ENCODE measurements at places on chromosomes 1 and 21.

DNA sequence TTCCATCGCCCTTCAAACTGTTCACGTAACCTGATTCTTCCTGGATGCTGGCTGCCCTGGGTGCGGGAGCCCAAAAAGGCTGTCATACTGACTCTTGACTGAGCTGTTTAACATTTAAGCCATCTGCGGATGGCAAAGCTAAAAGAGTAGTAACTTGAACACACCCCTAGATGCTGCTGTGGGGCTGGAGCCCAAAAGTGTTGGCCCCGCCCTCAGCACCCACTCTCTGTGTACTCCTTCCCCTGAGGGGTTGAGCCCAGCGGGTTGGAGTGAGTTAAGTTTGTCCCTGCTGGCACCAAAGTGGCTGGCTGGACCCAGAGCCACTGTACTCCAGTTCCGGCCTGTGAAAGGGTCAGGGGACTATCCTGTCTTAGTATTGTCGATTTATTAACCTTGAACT, 640.6 kb downstream of the PTPRU start:
- no peak for DNase-seq

- DNase-seq, result no peak
These were observed 232.6 kb upstream of the C1orf174 start for GRCh38 chr1:4132352-4133296.

- no peak for DNase-seq
These were observed 15.4 kb upstream of the OPRD1 start for GRCh38 chr1:28796352-28797211.

GRCh38 chr1:227215863-227216510, 102.3 kb downstream of the CDC42BPA start:
- no peak for DNase-seq

GRCh38 chr1:10209590-10209904, 823 bp upstream of the KIF1B start:
- DNase-seq, result no peak

DNA sequence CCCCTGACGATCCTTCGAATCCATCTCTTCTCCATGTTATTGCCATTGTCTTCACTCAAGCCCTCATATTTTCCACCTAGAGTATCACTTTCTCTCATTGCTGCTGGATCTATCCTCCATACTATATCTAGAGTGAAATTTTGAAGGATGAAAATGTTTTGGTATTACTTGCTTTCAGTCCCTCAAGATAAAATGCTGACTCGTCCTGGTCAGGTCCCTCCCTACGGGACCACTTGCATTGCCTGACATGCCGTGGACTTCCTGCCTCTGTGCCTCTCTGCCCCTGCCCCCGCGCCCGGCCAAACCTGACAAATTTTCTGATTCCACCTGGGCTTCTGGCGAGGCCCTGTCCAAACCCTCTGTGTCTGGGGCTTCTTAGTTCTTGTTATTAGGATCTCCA, 23.6 kb downstream of the SPATA46 start:
- DNase-seq, result no peak

DNA sequence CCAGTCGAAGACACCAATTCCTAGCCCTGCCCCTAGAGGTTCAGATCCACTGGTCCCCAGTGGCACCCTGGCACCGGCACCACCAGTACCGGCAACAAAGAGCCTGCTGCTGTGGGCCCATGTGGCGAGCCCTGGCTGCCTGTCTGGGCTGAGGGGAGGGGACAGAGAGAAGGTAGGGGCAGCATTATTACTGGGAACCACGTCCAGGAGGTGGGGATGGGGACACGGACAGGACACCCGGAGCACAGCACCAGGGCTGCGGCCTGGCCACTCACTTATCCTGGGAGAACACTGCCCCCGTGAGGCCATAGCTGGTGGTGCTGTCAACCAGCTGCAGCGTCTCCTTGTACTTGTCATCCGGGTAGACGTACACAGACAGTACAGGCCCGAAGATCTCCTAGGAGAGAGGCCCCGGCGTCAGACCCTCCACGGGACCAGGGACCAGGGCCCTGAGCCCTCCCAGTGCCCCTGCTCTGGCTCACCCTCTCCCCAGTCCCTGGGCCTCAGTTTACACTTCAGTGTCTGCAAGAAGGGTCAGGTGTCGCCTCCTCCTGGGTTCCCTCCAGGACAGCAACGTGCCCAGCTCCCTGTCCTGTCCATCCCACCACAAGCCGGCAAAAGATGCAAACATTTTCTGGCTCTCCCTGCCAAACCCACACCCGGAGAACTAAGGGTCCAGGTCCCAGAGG, 15.8 kb upstream of the TAS1R2 start:
- DNase-seq, result peak; percentile 26

DNA sequence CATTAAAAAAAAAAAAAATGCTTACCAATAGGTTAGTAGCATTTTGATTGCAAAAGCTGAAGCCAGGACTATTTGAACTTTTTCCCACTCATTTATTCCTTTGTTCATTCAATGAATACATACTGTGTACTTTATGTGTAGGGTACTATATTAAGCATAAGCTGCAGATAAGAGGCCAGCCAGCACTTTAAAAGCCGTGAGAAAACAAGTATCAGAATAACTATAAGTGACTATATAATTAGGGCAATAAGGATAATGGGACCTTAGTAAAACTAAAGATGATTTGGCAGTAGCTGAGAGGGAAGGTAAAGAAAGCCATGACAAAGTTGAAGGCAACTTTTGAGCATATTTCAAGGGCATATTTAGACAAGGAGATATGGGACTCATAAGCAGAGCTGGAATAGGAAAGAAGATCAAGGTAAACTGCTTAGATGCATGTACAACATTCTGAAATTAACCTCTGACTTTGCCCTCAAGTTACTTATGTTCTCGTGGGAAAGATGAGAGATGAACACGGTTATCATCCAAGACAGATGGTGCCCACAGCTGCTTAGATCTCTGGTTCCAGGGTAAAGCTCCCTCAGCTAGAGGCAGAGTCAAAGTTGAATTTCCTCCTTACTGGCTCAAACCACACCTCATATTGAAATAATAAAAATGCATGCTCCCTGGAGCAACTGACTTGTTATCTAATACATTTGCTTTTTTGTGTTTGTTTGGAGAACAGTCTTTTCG, 44.0 kb upstream of the FMO2 start:
- DNase-seq, result no peak

DNA sequence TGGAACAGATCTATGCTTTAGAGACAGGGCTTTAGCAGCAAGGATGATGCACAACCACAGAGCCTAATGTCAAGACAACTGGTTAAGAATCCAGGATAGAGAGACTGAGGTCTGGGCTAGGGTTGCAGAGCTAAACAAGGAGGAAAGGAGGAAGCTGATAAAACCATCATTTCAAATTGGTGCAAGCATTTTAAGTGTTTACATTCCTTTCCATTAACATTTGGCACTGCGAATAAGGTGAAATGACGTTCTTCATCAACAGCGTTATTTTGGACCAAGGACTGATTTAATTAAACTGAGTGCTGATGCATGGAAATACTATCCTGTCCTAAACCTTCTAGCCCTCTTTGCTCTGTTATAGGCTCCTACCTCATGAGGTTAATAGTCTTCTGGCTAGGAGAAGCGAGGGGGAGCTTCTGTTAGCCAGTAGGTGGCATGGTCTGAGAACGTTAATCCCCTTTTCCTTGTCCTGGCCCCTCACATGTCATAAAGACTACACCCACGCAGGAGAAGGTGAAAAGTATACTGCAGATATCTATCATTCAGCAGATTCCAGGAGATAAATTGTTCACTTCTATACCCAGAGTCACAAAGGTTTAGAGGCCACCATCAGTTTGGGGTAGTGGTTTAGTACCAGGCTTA, 7.6 kb upstream of the C1orf21 start:
- DNase-seq, result no peak

- DNase-seq, result no peak
These were observed 6.1 kb downstream of the SNAP47 start for GRCh38 chr1:227741166-227741870.

DNA sequence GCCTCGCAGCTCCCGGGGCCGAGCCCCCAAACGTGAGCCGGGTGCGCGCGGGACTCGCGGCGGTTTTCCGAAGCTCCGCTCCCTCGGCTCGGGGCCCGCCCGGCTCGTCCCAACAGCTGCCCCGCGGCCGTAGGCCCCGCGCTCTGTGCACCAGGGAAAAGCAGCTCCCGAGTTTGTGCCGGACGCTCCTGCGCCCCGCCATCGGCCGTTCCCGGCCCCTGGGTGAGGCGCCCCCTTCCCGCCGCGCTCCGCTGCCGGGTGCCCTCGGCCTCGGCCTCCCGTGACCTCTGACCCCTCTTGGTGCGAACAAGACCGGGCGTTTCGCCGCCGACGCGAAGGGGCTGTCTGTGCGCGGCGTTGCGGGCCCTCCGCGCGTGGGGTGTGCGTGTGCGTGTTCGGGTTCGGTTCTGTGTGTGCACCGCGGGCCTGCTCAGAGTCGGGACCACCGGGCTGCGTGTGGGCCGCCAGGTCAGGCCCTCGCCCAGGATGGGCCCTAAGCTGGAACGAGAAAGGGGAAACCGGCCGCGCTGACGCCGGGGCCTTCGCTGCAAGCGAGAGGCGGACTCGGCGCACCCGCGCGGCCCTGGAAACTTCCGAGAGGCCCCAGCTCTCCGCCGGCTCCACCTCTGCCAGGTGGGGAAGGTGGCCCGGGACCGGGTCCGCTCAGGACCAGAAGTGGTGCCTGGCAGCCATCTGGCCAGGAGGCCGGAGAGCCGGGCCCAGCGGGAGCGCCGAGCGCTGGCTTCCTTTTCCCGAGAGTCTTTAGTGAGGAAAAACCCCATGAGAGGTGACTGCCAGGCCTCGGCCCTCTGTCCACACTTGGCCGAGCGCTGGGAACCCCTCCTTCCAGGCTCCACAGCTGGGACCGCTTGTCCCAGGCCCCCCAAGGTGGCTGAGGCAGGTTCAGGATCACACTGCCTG, 1.9 kb downstream of the PRDM16 start:
- no peak for DNase-seq

DNA sequence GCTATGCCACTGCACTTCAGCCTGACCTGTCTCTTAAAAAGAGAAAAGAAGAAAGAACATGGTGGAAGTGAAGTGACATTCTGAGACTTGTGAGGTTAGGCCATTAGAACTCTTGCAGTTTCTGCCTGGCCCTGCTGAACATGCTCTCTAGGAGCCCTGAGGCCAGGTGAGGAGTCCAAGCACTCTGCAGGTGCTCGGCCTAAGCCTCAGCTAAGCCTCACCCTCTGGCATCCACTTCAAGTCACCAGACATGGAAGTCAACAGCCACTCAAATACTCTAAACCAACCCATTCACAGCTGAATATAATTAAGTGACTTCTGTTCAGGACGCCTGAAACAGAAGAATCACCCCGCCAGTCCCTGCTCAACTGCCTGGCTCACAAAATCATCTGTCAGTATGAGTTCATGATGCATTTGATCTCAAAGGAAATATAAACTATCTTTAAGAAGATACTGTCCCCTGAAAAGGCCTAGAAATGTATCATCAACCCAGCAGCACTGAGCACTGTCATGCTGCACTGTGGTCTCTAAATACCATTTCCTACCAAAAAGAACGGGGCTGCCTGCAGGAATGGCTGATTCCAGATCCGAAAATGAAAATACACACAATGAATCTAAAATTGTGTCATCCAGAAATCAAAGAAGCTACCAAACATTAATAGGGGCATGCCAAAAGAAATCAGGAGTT, 118.8 kb downstream of the PSMG1 start:
- DNase-seq, result no peak

DNA sequence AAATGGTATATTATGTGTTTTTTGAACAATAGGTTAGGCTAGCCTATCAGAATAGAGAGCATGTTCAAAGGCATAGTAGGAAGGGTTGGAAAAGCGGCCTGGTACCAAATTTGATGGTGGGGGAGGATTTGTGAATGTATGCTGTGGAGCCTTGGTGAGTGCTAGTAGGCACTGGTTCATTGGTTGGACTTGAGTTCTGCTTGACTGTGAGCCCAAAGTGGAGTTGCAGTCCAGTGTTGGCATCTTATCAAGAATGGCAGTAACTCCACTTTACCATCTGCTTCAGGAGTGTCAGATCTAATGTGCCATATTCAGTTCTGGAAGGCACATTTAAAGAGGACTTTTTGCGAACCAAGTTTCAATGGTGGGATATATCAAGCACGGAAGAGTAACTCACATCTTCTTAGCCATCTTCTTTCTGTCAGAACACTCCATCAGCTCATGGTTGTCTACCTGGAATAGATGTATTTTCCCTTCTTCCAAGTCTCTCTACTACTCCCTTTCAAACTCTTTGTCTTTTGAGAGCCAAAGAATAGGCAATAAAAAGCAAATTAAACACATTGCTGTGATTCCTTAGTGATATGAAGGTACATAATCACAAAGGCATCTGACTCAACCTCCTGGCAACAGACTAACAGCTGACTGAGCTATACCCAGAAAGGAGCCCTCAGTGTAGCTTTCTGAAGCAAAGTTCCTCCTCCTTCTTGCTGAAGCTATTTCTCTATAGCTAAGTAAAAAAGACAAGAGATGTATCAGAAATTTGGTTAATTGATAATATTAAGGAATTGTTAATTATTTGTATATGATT, 21.7 kb downstream of the LRRC8B start:
- no peak for DNase-seq

DNA sequence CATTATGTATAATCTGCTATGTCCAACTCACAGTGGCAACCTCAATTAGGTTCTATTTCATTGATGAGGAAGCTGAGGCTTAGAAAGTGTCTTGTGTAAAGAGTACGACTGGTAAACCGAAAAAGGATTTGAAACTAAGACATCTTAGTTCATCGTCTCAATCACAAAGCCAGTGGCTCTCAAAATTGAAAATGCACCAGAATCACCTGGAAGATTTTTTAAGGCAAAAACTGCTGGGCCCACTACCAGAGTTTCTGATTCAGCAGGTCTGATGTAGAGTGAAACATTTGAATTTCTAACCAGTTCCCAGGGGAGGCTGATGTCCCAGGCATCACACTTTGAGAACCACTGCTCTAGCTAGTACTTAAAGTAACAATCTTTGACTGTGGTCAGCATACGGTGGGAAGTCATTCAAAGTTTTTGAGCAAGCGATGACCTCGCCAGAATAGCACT, 5.2 kb upstream of the LRRC53 start:
- DNase-seq, result no peak

GRCh38 chr1:230818367-230818766, 50.0 kb downstream of the C1orf198 start:
- DNase-seq, result no peak

- no peak for DNase-seq
These were observed 36.6 kb downstream of the TBX19 start for GRCh38 chr1:168317309-168317708.

DNA sequence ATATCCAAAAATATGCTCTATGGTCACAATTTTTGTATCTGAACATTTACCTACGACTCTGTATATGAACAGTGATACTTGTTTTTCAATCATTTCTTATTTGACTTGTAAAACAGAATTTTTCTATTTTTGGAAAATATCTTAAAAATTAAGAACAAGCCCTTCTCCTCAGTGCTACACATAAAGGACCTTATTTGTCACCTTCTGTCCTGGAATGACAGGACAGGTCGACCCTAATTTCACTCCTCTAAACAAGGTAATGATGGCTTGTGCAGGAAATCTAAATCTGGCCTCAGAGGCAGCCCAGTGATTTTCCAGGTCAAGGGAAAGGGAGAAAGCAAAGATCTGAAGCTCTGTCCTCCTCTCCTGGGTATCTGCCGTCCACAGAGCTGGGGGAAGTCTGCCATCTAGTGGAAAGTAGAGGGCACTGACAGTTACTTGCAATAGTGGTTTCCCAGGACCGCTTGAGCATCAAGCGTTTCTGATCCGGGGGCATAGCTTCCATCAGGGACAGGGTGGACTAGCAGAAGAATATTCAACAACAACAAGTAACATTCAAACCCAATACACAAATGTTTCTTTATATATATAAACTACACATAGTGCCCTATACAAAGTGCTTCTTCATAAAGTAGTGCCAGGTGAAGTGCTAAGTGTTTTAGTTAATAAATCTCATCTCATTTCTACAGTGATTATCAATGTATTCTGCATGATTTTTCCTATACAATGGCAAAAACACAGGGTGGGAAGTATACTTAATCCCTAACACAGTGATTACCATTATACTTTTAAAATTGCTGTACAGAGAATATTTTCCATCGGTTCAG, 74.6 kb downstream of the SLC25A24 start:
- DNase-seq, result peak; percentile 40
